ENCODE measurements at places on chromosomes 1 and 21.
A peak's percentile ranks its signal among the peaks of the same experiment; 100 is the strongest.

DNA sequence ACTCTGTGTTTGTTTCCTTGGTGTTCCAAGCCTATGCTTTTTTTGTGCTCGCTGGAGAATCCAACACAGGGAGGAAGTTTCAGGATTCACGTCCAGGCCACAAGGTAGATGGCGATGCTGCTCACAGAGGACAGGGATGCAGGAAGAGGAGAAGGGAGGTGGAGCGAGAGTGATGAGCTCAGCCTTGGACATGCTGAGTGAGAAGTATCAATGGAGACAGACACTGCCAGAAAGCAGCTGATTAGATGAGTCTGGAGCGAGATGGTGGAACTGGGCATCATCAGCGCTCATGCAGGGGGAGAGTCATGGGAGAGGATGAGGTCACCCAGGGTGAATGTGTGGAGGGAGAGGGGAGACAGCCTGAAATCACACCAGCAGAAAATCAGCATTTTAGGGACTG, 110.0 kb downstream of the GLUL start:
- DNase-seq, result peak; percentile 21

- peak; percentile 87 for DNase-seq
Measured at GRCh38 chr1:26471498-26472319, 531 bp upstream of the HMGN2 start.

- DNase-seq, result no peak
Measured at GRCh38 chr1:228830954-228831481, 95.7 kb downstream of the RHOU start.

- no peak for DNase-seq
Measured at GRCh38 chr1:42439940-42440339, 15.9 kb downstream of the ZMYND12 start.

Data from ELF-1 (cell line).